ENCODE measurements at places on chromosomes 12 and 14.

DNA sequence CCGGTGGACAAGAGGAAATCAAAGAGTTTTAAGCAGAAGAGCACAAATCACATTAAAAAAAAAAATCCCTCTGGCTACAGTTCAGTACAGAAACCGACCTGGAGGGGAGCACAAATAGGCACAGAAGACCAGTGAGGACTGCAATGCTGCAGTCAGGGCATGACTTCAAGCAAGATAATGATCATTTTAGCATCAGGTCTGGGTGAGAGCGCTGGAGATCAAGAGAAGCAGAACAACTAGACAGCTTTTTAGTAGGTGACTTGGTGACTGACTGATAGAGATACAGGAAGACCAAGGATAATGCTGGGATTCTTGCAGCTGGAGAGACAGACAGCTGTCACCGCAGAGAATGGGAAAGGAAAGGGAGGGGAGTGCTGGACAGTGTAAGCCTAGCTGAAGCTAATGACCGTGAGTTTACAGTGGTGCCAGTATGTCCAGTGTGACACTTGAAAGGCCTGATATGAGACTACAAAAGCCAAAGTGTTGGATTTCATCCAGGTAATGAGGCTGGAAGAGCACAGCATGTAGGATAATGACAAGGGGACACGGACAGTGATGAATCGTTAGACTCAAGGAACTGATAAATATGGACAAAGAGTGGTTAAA lies 5.6 kb downstream of the NFYB start:
- no peak for DNase-seq

DNA sequence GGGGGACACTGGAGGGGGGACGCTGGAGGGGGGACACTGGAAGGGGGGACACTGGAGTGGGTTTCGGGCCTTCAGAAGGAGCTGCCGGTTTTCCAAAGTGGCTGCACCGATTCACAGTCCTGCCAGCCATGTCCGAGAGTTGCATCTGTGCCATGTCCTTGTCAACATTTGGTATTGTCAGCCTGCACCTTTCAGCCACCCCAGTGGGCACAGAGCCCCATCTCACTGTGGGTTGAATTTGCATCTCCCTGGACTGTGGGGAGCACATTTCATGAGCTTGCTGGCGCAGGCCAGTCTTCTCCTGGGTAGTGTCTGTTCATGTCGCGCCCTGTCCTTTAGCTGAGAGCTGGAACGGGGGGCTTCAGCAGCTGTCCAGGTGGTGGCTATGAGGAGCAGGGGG lies 72.7 kb downstream of the GALNT9 start:
- DNase-seq, result no peak

- DNase-seq, result no peak
These were observed 38.6 kb upstream of the KRR1 start for GRCh38 chr12:75549989-75550388.

DNA sequence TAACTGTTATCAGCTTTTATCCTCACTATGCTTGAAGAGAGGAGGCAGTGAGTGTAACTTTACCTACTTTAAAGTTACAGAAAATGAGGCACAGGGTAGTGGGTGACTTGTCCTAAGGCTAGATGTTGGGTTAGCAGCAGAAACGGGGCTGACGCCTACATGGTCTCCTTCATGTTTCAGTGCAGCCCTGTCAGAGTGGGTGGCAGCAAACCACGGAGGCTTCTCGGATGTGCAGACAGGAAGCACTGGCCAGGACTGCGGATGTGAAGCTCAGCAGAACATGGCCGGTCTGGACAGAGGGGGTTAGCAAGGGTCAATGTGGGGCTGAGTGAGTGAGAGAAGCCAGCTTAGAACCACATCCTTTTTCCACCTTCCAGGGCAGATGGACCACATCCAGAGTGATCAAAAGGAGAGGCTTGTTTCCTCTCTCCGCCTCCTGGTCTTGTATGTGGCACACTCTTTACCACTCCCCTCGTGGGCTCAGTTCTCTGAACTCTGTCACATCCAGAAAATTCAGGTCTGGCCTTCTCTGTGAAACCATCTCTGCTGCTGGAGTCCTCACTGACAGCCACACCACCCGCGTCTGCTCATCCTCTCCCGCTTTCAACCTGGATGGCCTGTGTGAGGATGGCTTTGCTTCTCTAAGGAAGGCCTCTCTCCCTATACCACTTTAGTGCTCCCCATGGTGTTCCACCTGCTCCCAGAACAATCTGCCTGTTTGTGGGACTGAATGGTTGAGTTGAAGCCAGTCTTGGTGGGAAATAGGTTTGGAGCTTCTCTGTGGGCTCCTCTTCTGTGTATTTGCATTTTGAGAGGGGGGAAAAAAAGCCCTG lies 14.1 kb downstream of the SUSD6 start:
- peak; percentile 75 for DNase-seq

- DNase-seq, result no peak
These were observed 129.1 kb downstream of the TMEM117 start for GRCh38 chr12:43964961-43965360.

GRCh38 chr12:124466216-124467128 lies 100.9 kb downstream of the NCOR2 start:
- peak; percentile 86 for DNase-seq

DNA sequence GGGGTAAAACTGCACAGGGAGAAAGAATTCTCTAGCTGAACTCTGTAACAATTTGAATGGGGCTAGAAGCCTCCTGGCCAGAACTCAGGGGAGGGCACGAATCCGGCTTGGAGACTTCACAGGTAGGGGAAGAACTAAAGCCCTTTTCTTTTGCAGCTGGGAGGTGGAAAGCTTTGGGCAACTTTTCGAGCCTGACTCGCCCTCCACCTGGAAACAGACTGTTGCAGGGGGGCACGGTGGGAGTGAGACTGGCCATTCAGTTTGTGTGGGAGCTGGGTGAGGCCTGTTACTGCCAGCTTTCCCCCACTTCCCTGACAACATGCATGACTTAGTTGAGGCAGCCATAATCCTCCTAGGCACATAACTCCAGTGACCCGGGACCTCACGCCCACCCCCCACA lies 135.8 kb downstream of the PLCZ1 start:
- no peak for DNase-seq

DNA sequence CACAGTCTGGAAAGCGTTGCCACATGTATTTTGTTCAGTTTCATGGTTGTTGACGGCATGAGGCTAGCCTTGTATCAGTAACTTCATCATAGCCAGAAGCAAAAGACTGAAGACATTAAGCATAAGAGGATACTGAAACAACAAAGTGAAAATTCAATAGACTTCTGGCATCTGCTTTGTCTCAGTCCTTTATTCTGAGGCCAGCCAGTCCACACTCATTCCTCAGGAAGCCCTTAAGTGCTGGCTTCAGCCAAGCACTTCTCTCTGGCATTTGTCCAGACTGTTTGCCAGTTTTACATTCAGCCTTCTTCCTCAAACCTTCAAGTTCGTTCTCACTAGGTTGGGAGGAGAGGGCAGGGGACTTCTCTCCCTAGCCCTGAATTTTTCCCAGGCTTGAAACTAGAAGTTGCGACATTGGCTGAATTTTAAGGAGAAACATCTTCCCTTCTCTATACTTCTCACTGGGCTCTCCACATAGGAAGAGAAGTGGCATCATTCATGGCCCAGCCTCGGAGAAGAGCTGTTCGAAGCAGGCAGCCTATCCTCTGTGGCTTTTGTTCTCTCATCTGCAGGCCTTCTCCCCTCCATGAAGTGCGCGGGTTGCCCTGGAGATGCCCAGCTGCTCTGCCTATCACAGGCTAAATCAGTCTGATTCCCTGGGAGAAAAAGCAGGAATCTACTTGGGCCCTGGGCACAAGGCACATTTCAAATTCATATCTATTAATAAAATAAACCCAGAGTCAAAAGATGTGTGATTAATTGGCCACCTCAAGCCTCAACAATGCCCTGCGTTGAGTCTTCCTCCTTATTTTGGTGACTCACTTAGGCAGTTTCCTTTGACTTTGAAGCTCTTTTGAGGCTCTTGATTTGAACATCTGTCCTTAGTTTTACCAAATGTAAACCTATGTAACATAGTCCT lies 130.9 kb upstream of the PLEKHA5 start:
- no peak for DNase-seq

- no peak for DNase-seq
These were observed 68.7 kb upstream of the MAP1LC3B2 start for GRCh38 chr12:116490471-116490870.

GRCh38 chr14:33564774-33565630 lies 385.9 kb downstream of the EGLN3 start:
- no peak for DNase-seq

DNA sequence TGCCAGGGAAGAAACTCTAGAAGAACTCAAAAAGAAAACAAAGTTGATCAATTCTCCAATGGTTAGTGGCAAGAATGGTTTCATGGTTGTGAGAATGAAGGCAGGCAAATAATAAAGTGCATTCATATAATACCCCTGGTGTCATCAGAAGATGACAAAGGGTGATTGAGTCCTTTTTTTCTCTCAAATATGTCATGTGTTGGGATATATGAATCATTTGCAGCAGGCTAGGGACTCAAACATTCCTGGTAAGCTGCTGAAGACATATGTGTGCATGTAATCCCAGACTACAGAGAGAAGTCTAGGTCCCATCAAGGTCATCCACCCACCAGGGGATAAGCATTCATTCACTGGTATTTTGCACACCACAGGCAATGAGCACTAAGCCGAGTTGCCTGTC lies 82.4 kb upstream of the MYF6 start:
- no peak for DNase-seq

GRCh38 chr12:56286044-56286830 lies 13.9 kb downstream of the CS start:
- DNase-seq, result no peak

DNA sequence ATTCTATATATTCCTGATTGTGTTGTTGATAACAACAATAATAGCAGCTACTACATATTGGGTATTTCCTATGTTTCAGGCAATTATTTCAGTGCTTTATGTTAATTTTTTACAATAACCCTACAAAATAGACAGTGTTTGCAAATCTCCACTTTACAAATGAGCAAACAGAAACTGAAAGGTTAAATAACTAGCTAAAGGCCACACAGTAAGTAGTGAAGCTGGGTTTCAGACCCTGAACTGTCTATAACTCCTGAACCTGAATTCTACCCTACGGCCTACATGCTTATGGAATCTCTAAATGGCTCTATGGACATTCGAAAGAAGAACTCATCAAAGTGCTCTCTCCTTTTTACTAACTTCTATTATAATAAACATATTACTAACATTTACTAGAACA lies 19.7 kb upstream of the NUDT4 start:
- DNase-seq, result no peak

DNA sequence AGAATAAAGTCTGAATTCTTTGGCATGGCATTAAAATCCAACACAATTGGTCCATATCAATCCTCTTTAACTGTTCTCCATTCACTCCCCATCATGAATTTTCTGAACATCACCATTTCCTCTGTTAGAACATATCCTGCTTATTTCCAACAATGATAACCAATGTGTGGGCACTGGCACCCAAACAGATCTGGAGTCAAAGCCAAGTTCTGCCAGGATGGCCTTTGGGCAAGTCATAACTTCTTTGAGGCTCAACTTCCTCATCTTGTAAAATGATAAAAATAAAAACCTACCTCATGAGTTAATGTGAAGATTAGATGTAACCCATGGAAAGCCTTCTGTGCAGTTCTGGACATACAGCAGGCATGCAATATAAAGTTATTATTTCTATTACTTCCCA lies 12.5 kb downstream of the PAWR start:
- no peak for DNase-seq

DNA sequence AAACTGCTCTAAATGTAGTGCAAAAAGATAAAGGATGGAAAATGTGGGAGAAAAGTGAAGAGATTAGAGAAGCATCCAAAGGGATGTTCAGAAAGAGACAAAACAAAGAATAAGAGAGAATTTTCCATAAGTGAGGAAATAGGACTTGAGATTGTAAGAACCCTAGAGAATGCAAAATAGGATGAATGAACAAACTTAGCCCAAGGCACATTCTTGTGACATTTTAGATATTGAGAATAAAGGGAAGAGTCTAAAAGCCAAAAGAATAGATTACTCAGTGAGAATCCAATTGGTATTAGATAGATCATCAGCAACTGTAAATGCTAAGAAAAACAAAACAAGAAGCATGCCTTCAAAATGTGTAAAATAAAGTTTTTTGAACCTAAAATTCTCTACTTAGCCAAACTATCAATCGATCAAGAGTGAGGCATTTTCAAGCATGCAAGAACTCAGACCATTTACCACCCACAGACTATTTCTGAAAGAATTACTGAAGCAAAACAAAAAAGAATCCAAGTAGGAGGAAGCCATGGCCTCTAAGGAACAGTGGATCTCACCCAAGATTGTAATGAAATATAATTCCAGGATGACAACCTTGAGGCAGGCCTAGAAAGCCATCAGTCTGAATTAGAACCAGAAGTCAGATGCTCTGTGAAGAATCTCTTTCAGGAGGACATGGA lies 33.5 kb downstream of the DYRK2 start:
- DNase-seq, result no peak

DNA sequence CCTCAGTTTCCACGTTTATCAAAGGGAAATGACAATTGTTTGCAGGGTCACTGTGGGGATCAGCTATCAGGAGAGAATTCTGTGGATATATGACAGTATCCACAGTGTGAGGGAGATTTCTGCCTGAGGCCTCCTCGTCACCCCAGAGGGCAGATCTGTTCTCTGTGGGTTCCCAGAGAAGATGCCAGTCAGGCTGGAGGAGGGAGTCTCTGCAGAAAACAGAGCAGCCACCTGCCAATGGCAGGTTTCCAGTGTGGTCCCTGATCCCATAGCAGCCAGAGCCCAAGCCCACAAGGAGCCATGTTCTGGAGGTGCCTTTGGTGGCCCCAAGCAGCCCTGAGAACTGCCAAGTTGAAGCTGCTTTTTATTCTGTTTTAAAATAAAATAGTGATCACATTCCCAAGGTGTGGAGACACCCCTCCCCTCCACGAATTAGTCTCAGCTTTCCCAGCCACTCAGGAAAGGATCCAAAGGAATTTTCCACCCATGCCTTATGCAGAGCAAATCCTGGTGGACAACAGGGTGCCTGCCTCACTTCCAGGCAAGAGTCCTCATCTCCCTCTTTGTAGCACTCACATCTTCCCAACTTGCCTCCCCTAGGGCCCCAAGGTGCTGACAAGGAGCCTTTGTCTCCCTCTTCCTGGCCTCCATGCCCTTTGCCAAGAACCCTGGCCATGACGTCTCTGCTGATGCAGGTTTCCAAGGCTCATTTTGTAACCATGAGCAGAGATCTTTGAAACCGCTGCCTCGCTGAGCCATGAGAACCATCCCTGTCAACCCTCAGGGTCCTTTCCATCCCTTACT lies 20.4 kb downstream of the CMKLR1 start:
- no peak for DNase-seq

GRCh38 chr14:100159094-100159864 lies at the start of gene DEGS2:
TSS of gene DEGS2 (minus strand) at chr14:100159645. CDS start at chr14:100159587, 58 bp downstream.
- DNase-seq, result peak; percentile 50

DNA sequence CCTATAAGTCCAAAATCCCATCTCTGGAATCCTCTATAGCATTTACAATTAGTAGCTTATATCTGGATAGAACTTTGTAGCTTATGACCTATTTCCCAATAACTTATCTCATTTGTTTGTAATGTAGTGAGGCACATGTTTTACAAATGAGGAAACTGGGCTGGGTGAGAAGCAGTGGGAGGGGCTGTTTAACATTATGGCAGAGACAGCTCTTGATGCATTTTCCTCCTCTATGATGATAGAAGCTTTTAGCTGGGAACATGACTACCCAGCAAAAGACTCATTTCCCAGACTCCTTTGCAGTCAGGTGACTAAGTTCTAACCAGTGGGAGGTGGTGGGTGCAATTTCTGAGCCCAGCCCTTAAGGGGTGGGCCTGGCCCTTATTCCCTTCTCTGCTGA lies 179.7 kb downstream of the TTC8 start:
- DNase-seq, result no peak

GRCh38 chr12:91565246-91565645 lies 382.6 kb upstream of the DCN start:
- peak; percentile 43 for DNase-seq

- no peak for DNase-seq
These were observed 509.1 kb downstream of the DIO2 start for GRCh38 chr14:79702197-79702596.

- no peak for DNase-seq
These were observed 52.4 kb upstream of the CDKN3 start for GRCh38 chr14:54344445-54344844.
